ENCODE measurements at places on chromosomes 13 and 19. TPM values are rescaled to one million over a fixed set of nuclear protein-coding genes. Genes with fewer than 3 reads are reported as not detected.

Gene ZNF177
- 1.2 TPM for total RNA-seq

Gene ZNF578
- total RNA-seq = 2.4 TPM

Gene CABP5
- not detected for total RNA-seq

Gene SPACA6
- 1.1 TPM for total RNA-seq

Gene NLRP5
- not detected for total RNA-seq

Gene PLA2G4C
- total RNA-seq = 1.1 TPM

Gene MIA
- 0.26 TPM for total RNA-seq

Gene IGSF23
- not detected for total RNA-seq

GRCh38 chr13:79647533-79647932 lies 166.6 kb downstream of the NDFIP2 start:
- peak; percentile 100 for DNase-seq

DNA sequence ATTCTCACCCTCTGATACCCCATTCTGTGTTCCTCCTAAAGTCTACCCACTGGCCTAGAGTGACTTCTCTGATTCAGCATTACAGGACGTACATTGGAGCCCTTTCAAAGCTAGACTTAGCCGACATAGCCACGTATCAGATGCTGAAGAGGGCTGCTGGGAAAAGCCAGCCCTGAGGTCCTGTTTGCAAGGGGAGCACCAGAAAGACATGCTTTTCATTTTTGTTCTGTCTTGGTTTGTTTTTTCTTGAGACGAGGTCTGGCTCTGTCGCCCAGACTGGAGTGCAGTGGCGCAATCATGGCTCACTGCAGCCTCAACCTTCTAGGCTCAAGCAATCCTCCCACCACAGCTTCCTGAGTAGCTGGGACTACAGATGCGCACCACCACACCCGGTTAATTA lies 6.3 kb upstream of the ZSWIM4 start:
- DNase-seq = peak; percentile 28

GRCh38 chr19:16804176-16804575 lies 25.0 kb upstream of the SIN3B start:
- no peak for DNase-seq

GRCh38 chr19:14510311-14511228 lies 7.6 kb downstream of the DNAJB1 start:
- DNase-seq = peak; percentile 76

- DNase-seq = no peak
These were observed 15.0 kb upstream of the VSTM2B start for GRCh38 chr19:29510701-29511265.

DNA sequence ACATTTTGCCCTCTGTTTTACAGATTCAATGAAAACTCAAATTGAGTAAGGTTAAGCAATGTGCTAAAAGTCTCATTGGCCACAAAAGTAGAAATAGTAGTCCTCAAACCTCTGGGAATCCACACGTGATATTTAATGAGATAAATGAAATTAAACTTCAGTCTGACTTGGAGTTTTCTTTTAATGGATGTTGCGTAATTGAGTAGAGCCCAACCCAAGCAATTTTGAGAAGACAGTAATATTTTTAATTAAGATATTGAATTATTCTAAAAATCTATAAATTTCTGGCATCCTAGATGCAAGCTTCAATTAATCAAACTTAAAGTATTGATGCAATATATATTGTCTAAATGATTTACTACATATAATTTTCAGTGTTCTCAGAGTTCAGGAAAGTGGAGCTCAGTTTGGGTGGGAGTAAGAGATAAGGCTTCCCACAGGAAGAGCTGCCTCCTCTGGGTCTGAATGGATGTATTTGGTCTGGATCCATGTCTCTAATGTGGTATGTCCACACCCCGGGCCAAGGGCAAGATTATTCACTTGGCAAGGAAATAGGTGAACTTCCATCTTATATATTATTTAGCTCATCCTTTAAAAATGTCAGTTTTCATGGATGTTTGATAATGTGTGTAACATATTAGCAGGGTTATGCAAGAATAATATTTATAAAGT lies 6.9 kb downstream of the MBNL2 start:
- no peak for DNase-seq

DNA sequence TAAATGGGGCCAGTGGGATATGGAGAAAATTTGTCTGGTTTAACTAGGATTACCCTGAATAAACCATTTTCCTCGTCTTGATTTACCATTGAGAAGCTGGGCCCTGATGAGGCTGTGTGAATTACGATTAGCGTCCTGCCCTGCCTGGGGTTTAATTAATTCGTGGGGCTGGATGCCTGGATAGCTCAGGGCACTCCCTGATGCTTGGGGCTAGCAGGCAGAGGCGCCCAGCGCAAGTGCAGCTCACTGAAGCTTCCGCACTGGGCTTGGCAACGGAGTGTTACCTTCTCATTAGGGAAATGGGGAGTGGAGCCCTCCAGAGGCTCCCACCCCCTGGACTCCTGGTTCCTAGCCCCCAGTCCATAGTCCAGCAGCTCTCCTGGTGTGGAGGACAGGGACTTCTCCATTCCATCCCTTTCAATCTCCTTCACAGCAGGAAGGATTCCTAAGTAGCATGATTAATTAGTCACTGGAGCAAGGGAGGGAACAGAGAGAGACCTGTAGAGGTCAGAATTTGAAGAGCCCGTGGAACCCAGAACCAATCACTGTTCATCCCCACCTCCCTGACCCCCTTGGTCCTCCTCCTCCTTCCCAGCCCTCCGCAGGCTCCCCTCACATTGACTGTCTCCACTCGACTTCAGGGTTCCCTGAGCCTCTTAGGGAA lies 107.2 kb downstream of the UQCRFS1 start:
- no peak for DNase-seq

- no peak for DNase-seq
These were observed 10.1 kb downstream of the PRR36 start for GRCh38 chr19:7863971-7864689.

- no peak for DNase-seq
These were observed 123.8 kb downstream of the TM9SF2 start for GRCh38 chr13:99624936-99625540.

GRCh38 chr13:43094901-43095300 lies 71.5 kb downstream of the DNAJC15 start:
- DNase-seq = no peak

- no peak for DNase-seq
These were observed 13.7 kb downstream of the EIF3K start for GRCh38 chr19:38632476-38633213.

GRCh38 chr13:98966019-98966418 lies 11.8 kb downstream of the DOCK9 start:
- no peak for DNase-seq

DNA sequence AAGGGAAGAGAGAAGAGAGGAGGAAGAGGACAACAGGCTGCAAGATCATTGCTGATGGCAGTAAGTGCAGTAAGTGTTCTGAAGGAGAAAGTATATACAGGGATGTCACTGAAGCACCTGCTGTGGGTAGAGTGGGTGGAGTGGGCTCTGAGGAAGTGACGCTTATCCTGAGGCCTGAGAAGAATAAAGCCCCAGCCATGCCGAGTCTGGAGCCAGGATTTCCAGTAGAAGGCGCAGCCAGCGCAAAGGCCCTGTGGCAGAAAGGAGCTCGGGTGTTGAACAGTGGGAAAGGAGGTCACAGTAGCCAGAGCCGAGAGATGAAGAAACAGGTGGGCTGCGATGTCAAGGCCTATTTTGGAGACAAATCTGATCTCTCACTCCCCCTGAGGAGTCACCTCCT lies 31.8 kb upstream of the ADGRE5 start:
- DNase-seq = no peak

GRCh38 chr13:99421758-99422585 lies 79.3 kb upstream of the TM9SF2 start:
- DNase-seq = no peak

DNA sequence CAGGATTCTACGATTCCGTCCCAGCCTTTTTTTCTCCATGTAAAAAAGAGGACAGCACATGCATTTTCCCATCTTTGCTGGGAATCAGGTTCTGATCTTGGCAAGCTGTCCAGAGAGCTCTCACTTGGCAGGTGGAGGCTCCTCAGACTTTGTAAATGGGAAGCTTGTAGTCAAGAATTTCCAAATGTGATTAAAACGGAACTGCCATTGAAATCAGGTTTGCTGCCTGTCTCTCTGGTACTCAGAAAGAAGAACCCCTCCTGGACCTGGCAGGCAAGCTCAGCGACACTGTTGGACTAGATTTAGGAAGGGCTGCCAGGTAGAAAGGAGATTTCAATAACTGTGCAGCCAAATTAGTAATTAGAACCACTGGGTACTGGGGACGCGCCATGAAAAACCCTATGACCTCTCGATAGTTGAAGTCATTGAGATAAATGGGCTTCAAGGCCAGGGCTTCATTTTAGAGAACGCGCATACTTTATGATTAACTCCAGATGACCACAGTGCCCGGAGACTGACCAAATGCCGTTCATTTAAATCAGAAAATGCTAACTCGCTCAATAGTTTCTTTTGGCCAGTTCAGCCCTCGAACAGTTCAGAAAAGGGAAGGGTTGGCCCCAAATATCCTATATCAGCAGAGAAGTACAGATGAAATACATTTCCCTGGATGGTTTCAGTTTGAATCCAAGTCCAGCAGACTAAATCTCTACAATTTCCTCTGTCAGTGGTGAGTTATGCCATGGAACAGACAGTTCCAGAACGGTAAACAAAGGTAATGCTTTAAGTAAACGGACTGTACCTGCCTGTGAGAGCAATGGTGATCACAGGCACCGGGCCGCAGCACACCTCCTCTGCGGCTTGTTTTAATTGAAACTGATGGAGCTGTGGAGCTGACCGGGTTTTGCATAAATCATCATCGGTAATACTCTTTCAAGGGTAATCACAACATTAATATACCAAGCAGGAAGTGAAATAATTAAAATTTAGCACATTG lies 517.4 kb downstream of the RFC3 start:
- DNase-seq = no peak

DNA sequence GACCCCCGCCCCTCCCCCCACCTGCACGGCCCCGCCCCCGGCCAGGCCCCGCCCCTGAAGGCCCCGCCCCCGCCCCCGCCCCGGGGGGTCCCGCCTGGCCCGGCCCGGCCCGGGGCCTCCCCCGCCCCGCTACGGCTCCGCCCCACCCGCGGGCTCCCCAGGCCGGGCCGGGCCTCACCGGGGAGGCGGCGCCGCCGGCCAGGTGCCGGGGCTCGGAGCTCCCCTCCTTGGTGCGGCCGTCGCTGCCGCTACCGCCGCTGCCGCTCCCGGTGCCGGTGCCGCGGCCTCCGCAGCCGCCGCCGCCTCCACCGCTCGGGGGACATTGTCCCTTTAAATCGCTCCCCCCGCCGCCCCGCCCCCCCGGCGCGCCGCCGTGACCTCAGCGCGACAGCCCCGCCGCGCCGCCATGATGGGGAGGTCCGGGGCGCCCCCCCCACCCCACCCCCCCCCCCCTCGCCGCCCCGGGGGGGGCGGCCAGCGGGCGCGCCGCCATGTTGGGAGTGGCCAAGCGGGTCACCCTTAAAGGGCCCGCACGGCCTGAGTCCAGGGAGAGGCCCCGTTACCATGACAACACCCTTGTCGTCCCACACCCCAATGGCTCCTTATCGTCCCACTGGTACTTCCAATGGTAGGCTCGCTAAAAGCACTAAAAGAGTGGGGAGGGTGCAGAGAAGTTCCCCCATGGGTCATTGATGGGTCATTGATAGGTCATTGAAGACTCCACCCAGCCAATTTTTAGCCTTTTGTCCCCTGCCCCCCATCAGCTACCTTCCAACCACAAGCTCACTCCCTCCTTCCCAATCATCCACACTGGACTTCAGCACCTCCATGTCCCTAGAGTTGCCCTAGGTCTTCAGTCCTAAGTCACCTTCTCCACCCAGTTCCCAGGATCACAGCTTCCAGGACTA lies at the start of gene WIZ:
Gene WIZ, minus strand, starts transcription at position 337 of the 908 bp plus-strand sequence. CDS start 1,649 bp downstream, outside the sequence.
- no peak for DNase-seq

DNA sequence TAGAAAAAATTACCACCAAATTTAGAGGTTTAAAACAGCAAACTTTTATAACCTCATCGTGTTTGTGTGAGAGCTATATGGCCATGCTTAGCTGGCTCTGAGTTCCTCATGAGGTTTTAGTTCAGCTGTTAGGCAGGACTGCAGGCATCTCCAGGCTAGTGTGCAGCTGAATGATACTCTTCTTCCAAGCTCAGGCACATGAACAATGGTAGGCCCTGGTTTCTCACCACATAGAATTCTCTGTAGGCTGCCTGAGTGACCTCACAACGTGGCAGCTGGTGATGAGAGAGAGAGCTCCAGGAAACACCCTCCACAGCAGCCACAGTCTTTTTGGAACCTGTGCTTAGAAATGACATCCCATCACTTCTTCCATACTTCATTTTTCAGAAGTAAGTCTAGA lies 540.6 kb upstream of the MIR17HG start:
- no peak for DNase-seq

DNA sequence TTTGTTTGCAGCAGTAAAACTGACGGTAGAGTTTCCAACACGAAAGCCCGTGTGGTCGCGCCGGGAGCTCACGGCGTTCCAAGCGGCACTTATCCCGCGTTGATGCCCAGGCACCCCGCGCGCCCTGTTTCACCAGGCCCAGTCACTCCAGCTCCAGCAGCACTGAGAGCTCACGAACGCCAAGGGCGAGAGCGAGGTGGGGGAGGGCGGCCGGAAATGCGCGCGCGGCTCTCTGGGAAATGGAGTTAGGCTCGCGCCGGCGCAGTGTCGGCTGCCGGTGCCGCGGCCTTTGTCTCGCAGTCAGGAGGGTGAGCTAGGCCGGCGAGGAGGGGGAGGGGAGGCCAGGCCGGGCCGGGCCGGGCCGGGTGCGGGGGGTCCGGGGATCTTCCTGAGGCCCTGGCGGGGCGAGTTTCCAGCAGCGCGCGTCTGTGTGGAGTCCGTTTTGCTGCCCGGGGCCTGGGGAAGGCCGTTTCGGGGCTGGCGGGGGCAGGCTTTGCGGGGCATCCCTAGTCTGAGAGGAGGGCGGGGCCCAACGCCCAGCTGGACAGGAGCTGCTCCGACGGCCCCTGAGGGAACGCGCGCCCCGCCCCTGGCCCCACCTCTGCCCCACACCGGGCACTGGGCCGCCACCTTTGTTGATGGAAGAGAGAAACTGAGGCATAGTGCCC lies at the start of gene ZNF135:
Gene ZNF135, plus strand, starts transcription at position 280 of the 668 bp plus-strand sequence. CDS start 721 bp downstream, outside the sequence.
- DNase-seq = peak; percentile 51

GRCh38 chr19:47723581-47723940 lies 10.3 kb downstream of the EHD2 start:
- peak; percentile 80 for DNase-seq

GRCh38 chr19:48598996-48599700 lies 7.4 kb upstream of the SPACA4 start:
- no peak for DNase-seq

- DNase-seq = peak; percentile 2
These were observed 7.3 kb upstream of the SOX1 start for GRCh38 chr13:112059457-112060281.

GRCh38 chr13:47085346-47085745 lies 188.5 kb upstream of the HTR2A start:
- DNase-seq = peak; percentile 6
